ENCODE measurements at places on chromosomes 4 and X.
A peak's percentile ranks its signal among the peaks of the same experiment; 100 is the strongest.

DNA sequence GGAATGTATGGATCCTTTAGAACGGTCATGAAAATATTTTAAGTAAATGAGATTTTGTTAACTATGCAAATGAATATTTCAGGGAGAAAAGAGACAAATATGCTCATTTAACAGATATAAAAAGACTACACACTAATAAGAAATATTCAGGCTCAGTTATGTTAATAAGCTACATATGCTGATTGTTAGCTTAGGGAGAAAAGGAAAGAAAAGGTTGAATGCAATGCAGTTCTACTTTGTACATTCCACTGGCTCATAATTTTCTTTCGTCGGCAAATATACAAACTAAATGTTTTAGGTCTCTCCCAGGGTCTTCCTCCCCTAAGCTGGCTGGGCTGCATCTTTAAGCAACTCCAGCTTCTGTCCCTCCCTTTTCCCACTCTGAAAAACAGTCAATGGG lies 2.7 kb upstream of the RTL3 start:
- no peak for DNase-seq

DNA sequence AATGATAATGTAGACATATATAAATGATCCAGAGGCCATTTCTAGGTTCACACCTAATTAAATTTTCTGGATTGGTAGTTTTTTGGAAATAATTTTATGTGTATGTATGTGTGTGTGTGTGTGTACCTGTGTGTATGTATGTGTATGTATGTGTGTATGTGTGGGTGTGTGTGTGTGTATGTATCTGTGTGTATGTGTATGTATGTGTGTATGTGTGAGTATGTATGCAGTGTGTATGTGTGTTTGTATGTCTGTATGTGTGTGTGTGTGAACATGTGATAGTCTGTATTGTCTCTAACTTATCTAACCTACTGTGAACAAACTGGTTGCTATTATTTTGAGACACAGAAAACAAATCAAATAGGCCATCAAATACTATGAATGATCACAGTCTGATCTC lies 152.6 kb downstream of the COL25A1 start:
- DNase-seq, result no peak

- DNase-seq, result no peak
Observed at GRCh38 chrX:153684467-153685155, 3.1 kb upstream of the SLC6A8 start.

GRCh38 chr4:82352825-82353366 lies 20.9 kb downstream of the HNRNPD start:
- DNase-seq, result no peak

GRCh38 chr4:100095729-100096595 lies 94.3 kb downstream of the DDIT4L start:
- peak; percentile 76 for DNase-seq

- DNase-seq, result no peak
Observed at GRCh38 chrX:47448165-47448806, 34.7 kb downstream of the ZNF41 start.

DNA sequence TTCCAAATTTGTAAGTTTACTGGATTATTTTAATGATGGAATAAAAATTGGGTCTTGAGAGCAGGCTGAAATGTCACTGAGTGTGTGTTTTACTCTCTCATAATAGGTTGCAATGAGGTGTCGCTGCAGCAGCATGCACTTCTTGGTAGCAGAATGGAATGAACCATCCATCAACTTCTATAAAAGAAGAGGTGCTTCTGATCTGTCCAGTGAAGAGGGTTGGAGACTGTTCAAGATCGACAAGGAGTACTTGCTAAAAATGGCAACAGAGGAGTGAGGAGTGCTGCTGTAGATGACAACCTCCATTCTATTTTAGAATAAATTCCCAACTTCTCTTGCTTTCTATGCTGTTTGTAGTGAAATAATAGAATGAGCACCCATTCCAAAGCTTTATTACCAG lies 2.6 kb downstream of the SAT1 start:
- DNase-seq, result no peak

- DNase-seq, result no peak
Observed at GRCh38 chr4:14265651-14266050, 638.1 kb upstream of the BOD1L1 start.

- DNase-seq, result no peak
Observed at GRCh38 chr4:117422297-117422696, 336.9 kb upstream of the TRAM1L1 start.

DNA sequence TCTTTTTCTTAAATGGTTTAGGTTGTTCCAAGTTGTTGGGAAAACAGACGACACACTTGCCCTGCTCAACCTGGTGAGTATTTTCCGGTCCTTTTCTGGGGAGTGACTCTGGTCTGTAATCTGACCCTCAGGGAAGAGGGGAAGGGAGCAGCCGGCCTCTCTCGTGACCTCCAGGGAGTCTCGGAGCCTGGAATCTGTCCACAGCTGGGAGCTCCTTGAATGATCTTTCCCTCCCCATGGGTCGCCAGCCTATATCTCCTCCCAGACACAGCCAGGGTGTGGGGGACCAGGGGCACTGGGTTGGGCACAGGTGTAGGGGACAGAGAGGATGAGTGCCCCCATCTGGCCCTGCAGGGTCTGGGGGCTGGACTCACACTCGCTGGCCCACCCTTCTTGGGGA lies 18.9 kb downstream of the TMEM175 start:
- no peak for DNase-seq

- no peak for DNase-seq
Observed at GRCh38 chrX:124679199-124679598, 332.8 kb downstream of the SH2D1A start.

DNA sequence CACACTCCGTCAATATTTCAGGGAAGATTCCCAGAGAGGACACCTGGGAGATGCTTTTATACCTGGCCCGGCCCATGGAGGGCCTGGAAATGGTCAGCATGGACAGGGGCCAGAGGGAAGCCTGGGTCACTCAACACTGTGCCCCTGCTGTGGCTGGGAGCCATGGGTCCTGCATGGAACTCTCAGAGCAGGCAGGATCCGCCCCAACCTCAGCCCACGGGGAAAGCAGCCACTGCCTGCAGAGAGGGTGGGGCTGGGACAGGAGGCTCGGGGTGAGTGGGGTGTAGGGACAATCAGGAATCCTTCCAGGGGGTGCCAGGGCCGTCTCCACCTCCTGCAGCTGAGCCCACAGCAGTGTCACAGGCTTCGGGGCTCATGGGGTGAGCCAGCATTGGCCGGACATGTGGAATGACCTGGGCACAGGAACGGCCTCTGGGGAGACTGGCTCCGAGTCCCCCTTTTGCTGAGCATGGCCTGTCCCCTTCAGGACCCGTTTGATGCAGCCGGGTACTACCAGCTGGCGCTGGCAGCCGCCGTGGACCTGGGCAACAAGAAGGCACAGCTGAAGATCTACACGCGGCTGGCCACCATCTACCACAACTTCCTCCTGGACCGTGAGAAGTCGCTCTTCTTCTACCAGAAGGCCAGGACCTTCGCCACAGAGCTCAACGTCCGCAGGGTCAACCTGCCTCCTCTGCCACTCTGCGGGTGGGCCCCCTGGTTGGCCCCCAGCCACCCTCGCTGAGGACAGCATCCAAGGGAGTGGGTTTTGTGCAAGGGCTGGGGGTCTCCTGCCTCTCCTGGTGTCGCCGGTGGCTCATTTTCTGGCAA lies 29.1 kb upstream of the HTRA3 start:
- no peak for DNase-seq

DNA sequence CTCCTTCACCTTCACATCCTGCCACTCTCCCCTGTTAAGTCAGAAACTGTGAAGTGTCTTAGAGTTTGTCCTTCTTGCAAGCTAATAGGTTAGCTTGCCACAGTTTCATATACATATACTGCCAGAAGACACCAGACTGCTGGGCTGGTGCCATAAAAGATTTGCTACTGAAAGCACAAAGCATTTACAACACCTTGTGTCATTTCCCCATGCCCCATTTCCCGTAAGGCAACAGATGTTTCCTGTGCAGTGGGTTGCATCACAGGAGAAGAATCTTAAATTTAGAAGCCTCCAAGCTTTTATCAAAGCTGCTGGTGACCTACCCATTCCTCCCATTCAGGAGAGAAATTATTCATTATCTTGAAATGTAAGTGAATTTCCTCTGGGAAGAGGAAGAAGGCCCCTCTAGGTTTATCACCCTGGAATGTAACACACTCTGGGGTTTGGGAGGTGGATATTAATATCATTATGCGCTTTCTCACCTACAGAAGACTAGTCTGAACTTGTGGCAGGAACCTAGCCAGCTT lies 34.5 kb upstream of the RAB33B start:
- peak; percentile 89 for DNase-seq

DNA sequence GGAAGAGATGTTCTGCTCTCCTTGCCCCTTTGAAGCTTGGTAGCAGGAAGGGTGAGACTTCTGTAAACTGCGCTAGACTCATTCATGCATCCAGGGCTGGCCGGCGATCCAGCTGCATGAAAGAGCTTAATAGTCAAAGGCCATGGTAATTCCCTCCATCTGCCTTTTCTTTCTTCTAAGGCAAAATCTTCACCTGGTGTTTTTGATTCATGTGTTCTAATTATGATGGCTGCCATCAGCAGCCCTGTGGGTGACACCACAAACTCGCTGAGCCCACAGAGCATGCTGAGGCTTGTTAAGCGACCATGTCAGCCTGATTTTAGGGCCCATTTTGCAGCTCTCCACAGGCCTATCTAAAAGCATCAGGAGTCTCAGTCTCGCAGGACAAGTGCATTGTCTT lies 450.1 kb upstream of the TENM3 start:
- no peak for DNase-seq

DNA sequence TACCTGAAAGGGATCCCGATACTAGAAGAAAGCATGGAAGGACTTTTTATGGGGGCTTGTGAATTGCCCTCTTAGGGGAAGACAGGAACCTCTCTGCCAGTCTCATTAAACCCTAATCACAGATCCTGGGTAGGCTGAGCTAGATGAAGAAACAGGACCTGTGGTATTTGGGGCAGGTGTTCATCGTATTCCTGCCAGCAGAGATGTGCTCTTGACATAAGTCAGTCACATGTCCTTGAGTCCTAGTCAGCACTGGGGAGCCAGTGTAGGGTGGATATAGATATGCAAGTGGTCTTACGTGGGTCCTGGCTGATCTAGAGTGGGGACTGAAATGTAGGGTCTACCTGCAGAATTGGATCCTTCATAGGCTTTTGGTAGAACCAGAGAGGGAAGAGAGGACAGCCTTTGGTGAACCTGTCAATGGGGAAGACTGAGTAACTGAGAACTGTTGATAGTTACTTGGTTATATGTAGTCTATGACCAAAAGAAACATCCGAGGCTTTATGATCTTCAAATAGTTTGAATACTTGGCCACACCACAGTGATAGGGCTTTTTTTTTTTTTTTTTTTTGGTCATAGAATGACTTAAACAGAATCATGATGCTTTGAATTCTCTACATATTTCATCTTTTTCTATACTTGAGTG lies 63.5 kb upstream of the WDR1 start:
- DNase-seq, result peak; percentile 88

DNA sequence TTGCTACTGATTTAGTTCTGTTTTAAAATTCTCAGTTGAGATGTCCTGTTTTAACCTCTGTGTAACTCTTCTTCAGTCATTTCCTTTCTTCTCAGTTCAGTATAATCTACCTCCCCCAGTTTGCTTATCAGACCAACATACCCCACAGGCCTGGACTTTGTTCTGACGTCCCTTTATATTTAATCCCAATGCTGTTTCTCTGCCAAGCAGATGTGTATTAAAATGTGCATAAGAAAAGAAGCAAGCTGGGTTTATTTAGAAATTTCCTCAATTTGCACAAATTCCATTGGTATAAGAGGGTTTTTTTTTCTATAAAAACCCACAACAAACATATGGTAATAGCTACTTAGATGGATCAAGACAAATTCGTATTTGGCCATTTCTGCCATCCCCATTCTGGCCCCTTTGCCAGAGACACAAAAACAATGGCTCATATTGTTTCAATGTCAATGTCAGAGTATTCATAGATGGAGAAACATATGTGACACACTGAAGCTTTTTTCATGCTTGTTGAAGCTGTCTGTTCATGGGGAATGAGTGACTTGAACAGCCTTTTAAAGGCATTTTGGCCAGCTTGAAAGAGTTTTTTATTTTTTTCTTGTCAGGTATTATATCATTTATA lies 24.5 kb downstream of the HCCS start:
- no peak for DNase-seq

DNA sequence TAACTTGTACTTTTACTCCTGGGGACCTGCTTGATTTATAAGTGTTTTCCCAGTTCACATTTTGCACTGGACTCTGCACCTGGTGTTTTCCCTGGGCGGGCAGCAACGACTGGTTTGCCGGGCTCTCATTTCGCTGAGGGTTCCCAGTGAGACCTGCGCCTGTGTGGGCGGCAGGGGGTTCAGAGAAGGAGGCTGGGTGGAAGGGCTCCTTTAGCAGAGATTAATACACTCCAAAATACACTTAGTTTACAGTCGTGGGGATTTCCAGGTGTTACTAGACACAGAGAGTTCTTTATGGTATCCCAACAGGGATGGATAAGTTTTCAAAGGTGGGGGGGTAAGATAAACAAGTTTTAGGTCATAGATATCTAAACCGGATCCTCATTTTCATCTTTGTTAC lies 53.0 kb upstream of the SHISA3 start:
- no peak for DNase-seq

- no peak for DNase-seq
Observed at GRCh38 chr4:96052827-96053226, 212.9 kb downstream of the PDHA2 start.

GRCh38 chrX:113389846-113390245 lies 549.2 kb upstream of the AMOT start:
- peak; percentile 3 for DNase-seq

- no peak for DNase-seq
Observed at GRCh38 chr4:54330896-54331295, 101.8 kb downstream of the PDGFRA start.

GRCh38 chr4:128844931-128845330 lies 35.4 kb downstream of the JADE1 start:
- no peak for DNase-seq

- peak; percentile 58 for DNase-seq
Observed at GRCh38 chr4:56530269-56531148, 24.9 kb downstream of the ARL9 start.

- no peak for DNase-seq
Observed at GRCh38 chr4:136355970-136356369, 1176.3 kb downstream of the PCDH18 start.

- peak; percentile 82 for DNase-seq
Observed at GRCh38 chr4:86338989-86339388, 20.9 kb downstream of the MAPK10 start.

DNA sequence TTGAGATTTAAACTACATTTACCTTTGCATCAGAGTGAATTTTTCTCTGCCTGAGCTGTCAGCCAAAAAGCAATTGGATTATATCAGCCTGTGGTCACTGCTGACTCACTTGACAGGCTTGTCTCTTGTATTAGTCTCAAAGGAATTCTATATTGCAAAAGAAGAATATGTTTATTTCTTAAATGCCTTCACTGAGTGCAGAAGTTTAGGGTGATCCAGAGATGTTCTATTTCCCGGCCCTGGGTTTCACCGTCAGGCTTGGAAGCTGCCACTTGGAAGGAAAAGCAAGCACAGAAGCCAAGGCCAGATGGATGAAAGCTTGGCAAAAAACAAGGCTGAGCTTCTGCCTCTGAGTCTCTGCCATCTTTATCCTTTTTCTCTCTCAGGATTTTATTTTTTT lies 80.9 kb downstream of the FAM114A1 start:
- DNase-seq, result peak; percentile 96

DNA sequence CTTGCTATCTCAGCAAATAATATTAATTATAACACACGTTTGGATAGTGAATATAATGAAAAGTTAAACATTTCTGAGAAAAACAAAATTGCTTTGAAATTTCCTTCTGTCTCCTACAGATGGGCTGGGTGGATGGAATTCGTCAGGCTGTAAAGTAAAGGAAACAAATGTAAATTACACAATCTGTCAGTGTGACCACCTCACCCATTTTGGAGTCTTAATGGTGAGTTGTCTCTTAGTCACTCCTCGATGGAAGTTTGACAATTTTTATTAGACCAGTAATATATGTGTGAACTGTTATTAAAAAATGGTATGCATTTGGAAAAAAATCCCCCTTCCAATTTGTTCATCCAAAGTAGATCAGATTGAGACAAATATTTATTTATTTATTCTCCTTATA lies 92.5 kb upstream of the BRS3 start:
- DNase-seq, result peak; percentile 0

Data from AG10803 (cell line).